ENCODE measurements at places on chromosomes 5 and 9.

DNA sequence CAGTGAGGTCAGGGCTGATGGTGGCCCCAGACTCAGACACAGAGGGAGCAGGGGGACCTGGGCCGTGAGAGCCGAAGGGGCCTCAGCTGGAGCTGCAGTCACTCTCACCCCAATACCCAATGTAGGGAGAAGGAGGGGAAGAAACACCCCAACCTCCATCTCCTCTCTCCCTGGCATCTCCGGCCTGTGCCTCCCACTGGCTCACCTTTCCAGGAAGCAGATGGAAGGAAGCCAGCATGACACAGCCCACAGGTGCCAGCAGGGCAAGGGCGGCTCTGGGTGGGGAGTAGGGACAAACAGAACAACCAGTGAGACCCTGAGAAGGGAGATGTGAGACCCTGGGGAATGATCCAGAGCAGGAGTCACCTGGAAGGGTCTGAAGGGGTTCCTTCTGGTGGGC is 3.0 kb upstream of the CRB2 start:
- no peak for DNase-seq

DNA sequence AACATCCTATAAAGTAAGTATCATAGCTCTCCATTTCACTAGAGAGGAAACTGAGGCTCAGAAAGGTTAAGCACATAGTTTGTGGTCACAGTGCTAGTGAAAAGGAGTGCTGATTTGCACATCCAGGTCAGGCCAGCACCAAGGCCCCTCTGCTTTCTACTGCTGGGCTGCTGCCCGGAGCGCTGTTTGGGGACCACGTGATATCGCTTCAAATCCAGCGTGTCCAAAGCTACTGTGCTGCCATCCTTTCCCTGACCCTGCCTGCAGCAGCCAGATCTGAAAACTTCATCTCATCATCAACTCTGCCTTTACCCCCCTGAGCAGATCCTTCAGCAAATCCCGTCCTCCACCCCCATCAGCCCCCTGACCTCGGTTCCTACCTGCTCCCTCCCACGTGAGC is 40.7 kb upstream of the AKNA start:
- DNase-seq = no peak

DNA sequence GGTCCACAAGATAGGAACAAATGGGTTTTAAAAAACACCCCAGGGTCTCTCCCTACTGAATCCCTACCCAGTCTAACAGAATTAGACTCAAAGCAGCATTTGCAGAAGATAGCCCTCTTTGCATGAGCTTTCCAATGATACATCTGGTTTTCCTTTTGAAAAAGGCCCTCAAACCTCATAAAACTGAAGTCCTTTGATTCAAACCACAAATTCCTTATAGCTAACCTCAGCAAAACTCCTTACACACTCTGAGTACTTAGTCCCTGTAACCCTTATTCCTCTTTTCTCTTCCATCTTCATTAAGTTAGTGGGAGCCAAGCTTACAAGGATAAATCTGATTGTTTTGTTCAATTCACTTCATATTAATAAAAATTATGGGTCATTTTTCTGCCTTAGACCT is 90.5 kb upstream of the TNC start:
- no peak for DNase-seq

DNA sequence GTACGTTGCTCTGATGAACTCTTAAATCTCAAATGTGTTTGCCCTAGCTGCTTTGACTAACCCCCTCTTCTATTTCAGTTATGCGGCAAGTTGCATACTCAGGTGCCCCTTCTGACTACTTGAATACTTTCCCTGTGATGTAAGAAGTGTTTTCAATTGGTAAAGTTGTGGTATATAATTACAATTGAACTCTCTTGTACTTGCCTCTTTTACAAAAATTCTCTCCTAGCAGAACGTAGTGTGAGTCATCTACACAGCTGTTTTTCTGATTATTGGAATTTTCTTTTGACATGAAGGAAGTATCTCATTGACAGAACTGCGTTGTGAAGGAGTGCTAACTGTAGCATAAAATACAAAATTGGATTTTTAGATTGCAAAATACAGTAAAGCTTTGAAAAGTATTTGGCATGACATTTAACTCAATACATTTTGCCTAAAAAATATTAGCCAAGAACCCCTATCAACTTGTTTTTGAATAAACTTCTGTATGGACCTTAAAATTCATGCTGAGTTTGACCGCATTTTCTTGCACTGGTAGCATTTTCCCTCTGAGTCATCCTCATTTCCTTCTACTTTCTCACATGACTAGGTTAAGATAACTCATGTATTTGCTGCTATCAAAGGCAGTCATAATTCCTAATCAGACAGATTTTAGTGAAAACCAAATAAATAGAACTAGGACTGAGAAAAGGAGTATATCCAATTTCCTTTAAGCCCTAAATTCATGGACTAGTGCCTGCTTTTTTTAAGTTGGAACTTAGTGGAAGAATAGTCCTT is 6.3 kb downstream of the CRHBP start:
- peak; percentile 70 for DNase-seq

GRCh38 chr9:7303907-7304626 is 495.5 kb downstream of the DMAC1 start:
- DNase-seq = no peak

DNA sequence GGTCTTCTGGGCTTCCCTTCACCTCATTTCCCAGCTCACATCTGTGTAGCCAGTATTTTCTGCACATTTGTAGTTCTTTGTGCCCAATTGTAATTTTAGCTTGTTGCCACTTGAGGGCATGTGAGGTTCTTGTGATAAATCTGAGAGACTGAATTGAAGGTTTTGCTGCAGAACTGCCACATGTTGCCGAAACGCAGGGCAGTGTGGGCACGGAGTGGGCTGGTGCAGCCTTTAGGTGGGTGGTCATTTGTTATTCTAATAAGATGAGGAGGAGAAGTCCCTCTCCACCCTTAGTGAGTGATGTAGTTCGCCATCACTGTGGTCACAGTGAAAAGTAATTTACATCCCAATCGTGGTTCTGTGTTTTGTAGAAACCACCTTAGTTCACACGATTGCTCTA is 21.2 kb downstream of the OTULIN start:
- no peak for DNase-seq

GRCh38 chr5:171661143-171661542 is 124.5 kb upstream of the SMIM23 start:
- no peak for DNase-seq

DNA sequence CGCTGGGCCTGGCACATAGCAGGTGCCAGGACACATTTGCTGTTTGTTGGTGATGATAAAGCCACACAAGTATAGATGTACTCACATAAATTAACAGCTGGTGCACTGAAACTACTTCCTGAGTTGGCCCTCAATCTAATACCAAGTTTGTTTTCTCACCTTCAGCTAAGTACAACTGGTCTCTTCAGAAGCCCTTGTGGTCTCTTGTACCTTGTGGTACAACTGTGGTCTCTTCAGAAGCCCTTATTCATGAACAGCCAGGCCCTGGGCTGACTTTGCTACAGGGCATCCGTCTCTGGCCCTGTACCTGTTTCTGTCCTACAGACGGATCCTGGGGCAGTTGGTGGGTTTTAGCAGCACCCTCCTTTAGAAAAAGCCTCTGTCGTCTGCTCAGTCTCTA is 81.5 kb downstream of the DAB2IP start:
- no peak for DNase-seq

DNA sequence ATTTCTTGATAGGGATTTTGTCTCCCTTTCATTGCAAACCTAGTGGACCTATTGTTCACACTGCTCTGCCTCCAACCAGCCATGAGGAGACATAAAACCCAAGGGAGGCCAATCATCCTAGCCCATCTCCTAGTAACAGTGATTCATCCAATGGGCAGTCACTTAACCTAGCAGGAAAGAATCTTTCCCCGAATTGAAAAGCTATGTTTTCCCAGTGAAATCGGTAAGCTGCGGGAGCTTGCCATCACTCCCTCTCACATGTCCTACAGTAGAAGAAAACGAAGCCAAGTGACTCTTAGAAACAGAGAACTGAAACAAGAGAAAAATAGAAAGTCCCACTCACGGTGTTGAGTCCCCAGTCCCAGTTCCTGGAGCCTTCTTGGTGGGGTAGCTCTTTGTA is 123.3 kb downstream of the SUSD1 start:
- no peak for DNase-seq

GRCh38 chr5:115455301-115455707 is 89.3 kb downstream of the FEM1C start:
- no peak for DNase-seq

DNA sequence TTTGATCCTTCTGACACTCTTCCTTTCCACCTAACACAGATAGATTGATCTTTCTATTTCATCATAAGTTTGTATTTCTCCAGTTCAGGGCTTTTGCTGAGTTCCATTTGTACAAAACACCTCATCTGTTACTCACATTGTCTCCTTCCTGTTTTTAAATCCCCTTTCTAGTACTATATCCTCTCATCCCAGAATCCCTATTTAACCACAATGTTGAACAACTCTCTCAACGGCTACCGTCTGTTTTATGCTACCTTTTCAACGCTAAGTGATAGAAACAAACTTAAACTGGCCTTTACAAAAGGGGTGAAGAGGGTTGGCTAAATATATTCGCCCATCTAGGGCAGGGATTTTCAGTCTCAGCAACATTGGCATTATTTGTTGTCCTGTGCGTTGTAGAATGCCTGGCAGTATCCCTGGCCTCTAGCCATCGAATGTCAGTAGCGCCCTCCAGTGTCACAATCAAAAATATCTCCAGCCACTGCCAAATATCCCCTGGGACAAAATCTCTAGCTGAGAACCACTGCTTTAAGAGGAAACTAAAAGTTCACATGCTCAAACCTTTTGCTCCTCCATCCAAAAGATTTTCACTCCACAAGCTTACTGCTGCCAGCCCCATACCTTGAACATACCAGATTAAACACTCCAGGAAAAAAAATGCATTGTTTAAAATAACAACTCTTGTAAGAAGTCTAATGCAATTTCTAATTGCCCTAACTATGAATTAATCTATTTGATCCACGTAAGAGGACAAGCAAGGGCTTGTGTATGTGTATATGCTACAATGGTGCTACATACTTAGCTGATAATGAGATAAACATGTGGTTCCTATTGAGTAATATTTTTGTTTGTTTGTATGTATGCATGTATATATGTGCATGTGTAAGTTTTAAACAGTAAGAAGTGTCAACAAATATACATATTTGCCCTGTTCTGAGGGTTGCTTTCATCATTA is 344.0 kb downstream of the PTPRD start:
- no peak for DNase-seq

DNA sequence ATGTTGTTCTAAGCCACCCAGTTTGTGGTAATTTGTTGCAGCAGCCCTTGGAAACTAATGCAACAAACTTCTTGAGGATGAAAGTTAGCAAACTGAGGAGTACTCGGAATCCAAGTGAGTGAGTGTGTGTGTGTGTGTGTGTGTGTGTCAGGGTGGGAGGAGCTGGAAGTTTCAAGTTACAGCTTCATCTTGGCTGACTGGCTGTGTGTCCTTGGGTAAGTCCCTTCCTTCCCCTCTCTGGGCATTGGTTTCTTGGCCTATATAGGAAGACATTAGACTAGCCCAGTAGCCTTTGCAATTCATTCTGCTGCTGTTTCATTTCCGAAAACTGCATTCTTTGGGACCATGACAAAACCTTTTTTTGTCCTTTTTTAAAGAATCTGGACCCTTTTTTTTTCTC is 157.2 kb downstream of the MELK start:
- no peak for DNase-seq

DNA sequence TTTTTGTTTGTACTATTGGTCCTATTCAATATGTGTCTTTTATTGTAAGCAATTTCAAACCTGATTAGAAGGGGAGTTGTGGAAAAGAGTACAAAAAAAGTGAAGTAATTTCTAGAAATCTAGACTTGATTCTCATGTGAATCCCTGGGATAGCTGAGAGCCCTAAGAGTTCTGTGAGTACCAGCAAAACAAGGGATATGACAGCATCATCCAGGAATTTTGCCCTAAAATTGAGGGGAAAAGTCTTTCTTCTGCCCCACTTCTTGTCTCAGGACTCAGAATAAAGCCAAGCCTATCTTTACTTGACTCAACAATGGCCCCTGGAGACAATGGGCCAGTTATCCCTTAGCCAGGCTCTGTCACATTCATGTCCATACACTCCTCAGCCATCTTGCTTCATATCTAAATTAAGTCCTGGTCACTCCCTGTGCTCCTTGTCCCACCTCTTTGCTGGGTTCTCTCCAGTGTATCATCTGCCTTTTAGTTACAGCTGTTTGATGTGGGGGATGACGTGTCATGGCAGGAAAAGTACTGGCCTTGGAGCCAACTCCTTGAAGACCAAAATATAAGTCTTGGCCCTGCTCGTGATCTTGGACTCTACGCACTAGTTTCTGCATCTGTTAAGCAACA is 81.2 kb downstream of the ADAMTS12 start:
- no peak for DNase-seq

DNA sequence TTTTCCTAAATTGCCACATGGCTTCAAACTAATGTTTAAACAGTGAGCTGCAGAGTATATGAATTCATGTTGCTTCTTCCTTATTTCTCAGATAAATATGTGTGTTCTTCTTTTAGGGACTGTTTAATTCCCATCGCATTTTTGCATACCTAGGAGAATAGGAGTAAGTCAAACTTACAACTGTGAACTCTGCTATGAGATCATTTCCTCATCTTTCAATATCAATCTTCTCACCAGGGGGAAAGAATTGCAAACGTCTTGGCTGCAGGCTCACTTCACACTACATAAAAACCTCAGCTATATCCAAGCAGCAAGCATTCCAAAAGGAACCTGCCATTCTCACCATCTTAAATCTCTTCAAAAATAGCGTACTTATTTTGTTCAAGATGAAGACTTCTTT is 271.0 kb downstream of the DNAH5 start:
- no peak for DNase-seq

GRCh38 chr5:180441564-180442051 is 52.6 kb upstream of the CNOT6 start:
- no peak for DNase-seq

DNA sequence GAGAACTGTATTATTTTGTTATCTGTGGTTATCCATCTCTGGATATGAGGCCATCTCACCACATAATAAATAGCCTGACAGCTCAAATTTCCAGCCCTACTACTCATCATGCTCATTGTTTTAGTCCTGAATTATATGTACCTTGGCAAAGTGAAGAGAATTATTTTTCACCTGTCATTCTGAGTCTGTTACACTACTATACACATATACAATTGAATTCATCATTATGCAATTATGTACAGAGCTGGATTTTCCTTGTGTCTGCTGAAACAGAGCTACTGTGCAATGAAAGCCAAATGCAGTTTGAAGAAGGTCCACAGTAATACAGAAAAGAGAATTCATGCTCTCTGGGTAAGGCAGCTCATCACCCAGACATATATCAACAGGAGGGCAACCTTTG is 28.5 kb downstream of the ESM1 start:
- DNase-seq = no peak

GRCh38 chr9:133577737-133578112 is 31.5 kb downstream of the FAM163B start:
- DNase-seq = no peak

- DNase-seq = no peak
Observed at GRCh38 chr9:18338042-18338441, 135.9 kb upstream of the ADAMTSL1 start.

DNA sequence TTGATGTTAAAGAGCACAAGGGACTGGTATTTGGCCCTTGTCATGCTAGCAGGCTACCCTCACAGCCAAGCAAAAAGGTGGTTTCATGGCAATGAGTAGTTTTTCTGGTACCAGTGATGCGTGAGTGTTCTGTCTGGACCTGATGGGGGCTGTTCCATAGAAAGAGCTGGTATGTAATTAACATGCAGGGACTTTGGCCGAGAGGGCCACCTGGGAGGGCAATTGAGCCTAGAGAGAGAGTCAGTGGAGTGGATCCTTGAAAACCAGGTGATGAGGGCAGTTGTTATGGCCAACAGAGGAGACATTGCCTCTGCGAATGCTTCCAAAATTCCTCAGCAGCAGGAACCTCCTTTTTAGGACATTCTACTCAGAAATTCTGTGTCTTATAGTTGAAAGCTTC is 383.3 kb downstream of the PSAT1 start:
- no peak for DNase-seq

- DNase-seq = no peak
Observed at GRCh38 chr9:36036780-36037548, at the start of gene RECK. Gene RECK, plus strand, starts transcription at chr9:36036913. Its CDS starts 86 bp downstream, at chr9:36036999.
